ENCODE measurements at places on chromosomes 2 and 18.

- DNase-seq = no peak
Measured at GRCh38 chr2:86617153-86617552, 6.5 kb downstream of the RNF103 start.

DNA sequence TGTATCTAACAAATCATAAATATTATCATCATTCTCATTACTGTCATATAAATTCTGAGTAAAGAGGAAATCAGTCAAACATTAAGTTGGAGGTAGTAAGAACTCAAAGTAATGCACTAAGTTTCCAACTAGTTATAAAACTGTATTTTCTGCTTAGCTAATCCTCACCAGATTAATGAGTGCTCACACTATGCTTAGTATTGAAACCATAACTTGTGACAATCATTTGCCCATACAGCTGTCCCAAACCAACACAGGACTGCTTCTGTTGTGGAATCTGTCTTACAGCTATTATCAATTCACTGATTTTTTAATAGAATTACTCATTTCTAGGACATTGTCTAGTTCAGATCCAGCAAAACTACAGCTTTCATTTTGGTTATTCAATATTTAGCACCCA is 41.5 kb upstream of the TANK start:
- DNase-seq = no peak

- no peak for DNase-seq
Measured at GRCh38 chr18:78903436-78904178, 76.0 kb upstream of the SALL3 start.

GRCh38 chr2:217340899-217341298 is 481.0 kb upstream of the TNP1 start:
- DNase-seq = no peak

GRCh38 chr2:53646788-53647187 is 120.8 kb upstream of the CHAC2 start:
- no peak for DNase-seq
